ENCODE measurements at places on chromosomes 12 and 14.

DNA sequence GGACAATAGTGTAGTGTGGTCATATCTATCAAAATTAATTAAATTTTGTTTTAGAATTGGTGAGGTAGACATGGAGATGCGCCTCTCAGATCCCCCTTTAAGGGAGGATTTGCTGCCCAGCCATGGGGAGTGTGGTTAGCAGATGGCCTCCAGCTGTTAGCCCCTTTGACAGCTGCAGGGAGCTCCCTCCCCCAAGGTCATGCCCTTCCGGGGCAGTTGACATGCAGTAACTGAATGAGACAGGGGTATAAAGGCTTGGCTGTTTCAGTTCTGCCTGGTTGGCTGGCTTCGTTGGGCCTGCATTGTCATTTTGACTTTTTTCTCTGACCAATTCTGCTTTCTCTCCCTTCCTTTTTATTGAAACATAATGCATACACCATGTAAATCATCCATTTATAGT, 291.5 kb upstream of the SRRM4 start:
- DNase-seq: no peak

GRCh38 chr12:3035171-3035570, 42.0 kb upstream of the TSPAN9 start:
- no peak for DNase-seq

GRCh38 chr14:95379634-95380033, 59.9 kb upstream of the CLMN start:
- no peak for DNase-seq

DNA sequence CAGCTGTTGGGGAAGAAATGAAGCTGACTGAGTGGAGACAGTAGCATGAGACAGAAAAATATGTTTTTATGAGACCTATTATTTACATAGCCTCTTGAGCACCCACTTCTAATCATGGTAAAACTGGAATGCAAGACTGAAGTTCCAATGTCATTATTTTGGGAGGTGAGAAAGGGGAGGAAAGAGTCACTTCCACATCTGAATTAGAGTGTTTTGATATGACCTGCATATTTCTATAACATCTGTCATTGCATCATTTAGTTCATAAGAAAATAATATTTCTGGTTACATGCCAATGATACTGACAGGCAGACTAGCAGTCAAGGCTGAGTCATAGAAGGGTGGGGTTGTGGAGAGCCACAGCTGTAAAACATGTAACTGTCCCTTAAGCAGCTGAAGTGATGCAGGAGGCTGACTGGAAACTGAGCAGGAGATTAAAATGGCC, 26.7 kb downstream of the NTN4 start:
- DNase-seq: no peak

- no peak for DNase-seq
Measured at GRCh38 chr14:99752486-99753121, 40.6 kb upstream of the EML1 start.

DNA sequence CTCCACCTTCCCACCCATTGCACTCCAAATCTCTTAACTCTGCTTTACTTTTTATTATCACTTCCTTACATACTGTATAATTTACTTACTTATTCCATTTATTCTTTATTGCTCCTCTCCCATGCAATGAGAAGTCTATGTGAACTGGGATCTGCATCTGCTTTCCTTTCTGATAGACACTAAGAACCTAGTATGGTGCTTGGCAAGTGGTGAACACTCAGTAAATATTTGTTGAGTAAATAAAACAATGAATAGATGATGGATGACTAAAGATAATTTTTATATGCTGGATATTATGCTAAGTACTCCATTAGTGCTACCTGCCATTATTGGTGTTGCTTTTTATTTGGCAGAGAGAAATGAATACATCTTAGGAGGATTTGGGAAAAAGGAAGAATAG, 151.0 kb downstream of the TPH2 start:
- no peak for DNase-seq

DNA sequence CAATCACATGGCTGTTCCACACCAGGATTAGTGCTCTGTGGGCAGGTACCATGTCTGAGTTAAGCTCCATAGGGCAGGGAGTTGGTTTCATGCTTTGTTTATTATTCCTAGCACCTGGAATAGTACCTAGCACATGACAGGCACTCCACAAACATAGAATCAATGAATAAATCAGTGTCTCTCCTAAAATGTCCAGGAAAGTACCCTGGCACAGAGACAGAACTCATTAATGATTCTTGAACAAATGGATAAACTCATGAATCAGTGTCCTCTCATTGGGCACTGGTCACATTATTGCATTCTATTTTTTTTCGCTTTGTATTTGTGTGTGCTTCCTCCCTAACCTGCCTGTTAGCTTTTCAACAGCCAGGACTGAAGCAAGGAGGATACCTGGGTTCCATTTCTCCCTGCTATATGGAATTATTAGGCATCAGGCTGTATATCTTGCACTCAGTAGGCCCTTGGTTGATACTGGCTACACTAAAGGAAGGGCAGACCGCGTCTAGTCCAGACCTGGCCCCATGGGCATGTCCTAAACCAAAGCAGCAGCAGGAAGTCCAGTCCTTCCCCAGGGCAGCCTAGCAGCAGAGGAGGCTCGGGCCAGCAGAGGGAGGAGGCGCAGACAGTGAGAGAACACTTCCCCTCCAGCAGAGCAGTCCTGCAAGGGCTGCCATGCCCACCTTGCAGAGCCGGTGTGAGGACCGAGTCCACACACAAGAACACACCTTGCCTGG, 18.4 kb downstream of the HDAC7 start:
- no peak for DNase-seq

DNA sequence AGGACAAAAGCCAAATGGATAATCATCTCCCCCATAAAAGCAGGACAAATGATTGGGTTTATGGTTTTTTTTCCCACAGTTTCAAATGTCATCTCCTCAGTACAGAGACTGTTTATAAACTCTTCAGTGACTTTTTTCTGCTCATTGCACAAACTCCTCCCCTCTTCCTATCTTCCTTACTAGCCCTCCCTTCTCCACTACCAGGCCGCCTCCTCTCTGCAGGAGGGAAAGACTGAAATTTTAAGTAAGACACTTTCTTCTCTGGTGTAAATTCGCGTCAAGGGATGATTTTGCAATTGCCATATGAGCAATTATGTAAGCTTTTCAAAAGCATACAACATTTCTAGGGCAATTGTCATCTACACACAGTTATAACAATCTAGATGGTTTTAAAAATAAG, 37.0 kb downstream of the BTG1 start:
- no peak for DNase-seq

- DNase-seq: no peak
Measured at GRCh38 chr14:104665657-104666522, 23.5 kb upstream of the INF2 start.

- no peak for DNase-seq
Measured at GRCh38 chr12:26939953-26940352, 1.7 kb downstream of the FGFR1OP2 start.

- DNase-seq: no peak
Measured at GRCh38 chr12:1534748-1535147, 59.6 kb downstream of the FBXL14 start.

DNA sequence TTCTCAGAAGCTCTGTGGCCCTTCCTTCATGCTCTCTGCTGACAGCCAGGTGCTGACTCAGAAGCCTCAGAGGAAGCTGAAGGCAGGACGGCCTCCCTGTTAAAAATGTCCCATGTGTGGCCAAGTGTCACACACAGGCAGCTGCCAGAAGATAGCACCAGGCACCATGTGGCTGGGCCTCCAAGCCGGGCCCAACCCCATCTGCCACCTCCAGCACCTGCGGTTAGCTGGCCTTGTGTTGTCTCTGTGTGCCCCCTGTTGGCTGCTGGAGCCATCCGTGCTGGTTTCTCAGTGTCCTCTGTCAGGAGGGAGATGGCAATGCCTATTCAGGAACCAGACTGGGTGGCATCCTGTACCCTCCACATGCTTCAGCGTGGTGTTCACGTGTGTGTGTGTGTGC, 63.2 kb downstream of the TSPAN11 start:
- DNase-seq: no peak

GRCh38 chr14:35571598-35571997, 37.6 kb downstream of the INSM2 start:
- DNase-seq: no peak

GRCh38 chr12:89424389-89424788, 72.1 kb upstream of the DUSP6 start:
- no peak for DNase-seq

- no peak for DNase-seq
Measured at GRCh38 chr14:77319422-77319821, 1.3 kb downstream of the POMT2 start.

- DNase-seq: no peak
Measured at GRCh38 chr14:60989599-60989998, 8.6 kb downstream of the SLC38A6 start.

DNA sequence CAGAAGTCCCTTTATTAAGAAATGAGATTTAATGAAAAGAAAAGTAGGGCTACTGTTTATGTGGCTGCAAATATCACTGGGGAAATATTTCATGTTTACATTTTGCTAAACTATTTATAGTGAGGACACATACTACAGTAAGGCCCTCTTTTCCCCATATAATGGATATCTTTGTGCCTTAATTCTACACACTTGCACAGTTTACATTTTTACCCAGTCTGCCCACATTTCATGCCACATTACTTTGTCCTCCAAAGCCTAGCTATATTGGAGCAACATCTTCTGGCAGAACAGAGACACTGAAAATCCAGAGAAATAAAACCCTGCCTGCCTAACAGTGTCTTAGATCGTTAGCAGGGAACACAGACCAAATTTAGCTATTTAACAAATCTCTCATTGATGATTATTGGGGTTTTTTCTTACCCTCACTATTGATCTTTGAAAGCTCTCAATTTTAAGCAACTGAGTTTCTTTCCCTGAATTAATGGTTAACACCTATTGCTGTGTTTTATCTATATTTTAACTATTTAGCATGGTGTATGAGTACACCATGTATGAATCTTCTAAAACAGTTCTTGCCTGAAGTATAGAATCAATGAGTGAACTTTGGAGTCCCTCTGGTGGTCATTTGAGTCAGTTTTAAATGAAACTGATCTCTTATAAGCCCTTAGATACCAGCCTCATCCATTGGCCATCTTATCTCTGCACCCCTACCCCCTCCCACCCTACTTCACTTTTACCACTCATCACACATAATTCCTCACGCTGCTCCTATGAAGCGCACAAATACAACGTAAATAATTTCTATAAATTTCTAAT, 170.2 kb downstream of the BCAT1 start:
- DNase-seq: no peak

DNA sequence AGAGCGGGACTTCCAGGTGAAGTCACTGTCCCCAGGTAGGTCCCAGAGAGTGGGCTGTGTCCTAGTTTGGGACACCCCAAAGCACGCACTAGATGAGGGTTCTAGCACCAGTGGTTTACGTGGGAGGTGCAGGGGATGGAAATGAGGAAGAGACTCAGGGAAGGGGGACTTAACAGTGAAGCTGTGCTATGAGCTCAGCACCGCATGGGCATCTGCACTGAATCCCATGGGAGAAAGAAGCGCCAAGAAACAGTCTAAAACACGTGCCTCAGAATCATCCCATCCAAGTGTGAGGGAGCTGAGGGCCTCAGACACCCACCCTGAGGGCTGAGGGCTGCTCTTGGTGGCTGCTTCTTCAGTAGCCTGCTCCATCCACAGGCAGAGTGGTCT, 71.5 kb upstream of the ZFP36L1 start:
- no peak for DNase-seq

- no peak for DNase-seq
Measured at GRCh38 chr12:101829639-101830366, 956 bp downstream of the GNPTAB start.

GRCh38 chr12:44972746-44973421, 78.0 kb downstream of the DBX2 start:
- DNase-seq: no peak

- DNase-seq: no peak
Measured at GRCh38 chr12:117684471-117684870, 284.3 kb downstream of the KSR2 start.

GRCh38 chr12:77510985-77511384, 319.7 kb upstream of the NAV3 start:
- DNase-seq: no peak

DNA sequence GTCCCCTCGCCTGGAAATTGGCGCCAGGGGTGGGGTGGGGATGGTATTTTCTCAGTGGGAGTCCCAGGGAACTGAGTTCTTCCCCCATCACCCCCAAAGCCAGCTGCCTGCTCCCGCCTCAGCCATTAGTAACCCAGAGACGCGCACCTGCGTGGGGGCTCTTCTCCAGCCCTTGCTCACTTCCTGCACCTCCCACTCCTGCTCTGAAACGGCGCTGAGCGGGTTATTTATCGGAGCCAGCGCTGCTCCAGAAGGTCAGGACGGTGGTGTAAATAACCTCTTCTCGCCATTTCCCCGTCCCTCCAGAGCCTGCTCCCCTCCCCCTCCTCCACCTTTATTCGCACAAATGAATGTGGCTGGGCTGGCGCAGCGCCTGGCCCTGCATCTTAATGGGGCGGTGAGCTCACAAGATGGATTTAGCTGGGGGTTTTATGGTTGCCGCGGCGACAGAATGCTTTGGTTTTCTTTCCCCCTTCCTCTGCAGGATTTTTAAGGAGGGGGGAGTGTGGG, 12.2 kb downstream of the GPR84 start:
- no peak for DNase-seq

DNA sequence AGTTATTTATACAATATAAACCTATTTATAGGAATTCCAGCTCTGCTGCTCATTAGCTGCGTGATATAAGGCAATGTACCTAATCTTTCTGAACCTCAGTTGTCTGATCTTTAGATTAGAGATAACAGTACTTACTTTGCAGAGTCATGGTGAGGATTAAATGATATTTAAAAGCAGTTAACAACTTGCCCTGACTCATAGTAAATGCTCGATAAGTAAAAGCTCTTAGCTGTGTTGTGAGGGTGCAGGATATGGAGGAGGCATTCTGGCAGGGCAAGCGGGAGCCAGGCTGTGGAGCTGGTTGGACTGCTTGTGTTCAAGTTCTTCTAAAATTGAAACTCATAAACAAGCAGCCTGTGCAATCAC, 140.0 kb upstream of the PRICKLE1 start:
- DNase-seq: no peak

DNA sequence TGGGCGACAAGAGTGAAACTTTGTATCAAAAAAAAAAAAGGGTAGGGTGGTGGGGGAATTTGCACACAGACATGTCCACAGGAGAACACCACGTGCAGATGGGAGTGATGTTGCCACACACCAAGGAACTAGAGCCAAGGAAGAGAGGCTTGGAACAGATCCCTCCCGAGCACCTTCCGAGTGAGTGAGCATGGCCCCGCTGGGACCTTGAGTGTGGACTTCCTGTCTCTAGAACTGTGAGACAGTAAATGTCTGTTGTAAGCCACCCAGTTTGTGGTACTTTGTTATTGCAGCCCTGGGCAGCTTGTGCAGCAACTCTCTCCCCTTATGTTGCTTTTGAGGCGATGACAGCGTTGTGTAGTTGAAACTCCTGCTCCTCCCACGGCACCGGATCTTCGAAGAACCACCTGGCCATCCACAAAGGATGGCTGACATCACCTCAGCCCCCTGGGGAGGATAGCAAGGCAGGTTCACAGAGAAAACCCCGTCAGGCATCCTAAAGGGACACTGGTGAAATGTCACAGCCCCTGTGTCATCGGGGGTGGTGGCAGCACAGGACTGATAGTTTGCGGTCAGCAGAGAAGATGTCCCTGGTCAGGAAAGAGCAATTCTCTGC, 54.7 kb upstream of the PLEKHG3 start:
- DNase-seq: no peak

- no peak for DNase-seq
Measured at GRCh38 chr14:73381380-73382013, 76.8 kb downstream of the NUMB start.

- no peak for DNase-seq
Measured at GRCh38 chr14:94969766-94970165, 187.6 kb downstream of the DICER1 start.

- no peak for DNase-seq
Measured at GRCh38 chr14:65789363-65789762, 376.8 kb downstream of the FUT8 start.

Data from activated CD8-positive, alpha-beta memory T cell treated with anti-CD3 and anti-CD28 coated beads for 48 hours (primary cell).